Naive thymus-derived CD8-positive, alpha-beta T cell (primary cell): ENCODE measurements at places on chromosomes 7 and 10. TPM values are rescaled to one million over a fixed set of nuclear protein-coding genes. Genes with fewer than 3 reads are reported as not detected.

GRCh38 chr7:24545215-24545614 is 28.0 kb upstream of the PALS2 start:
- no peak for DNase-seq
- no peaks in the 10 kb centered on the region for H3K36me3 ChIP-seq
- H3K4me3 ChIP-seq, result no peak overlapping the region
- H3K27ac ChIP-seq, result no peak overlapping the region
- H3K4me1 ChIP-seq, result no peaks in the 10 kb centered on the region
- H3K27me3 ChIP-seq, result peaks cover 19% of the 10 kb centered on the region

NRF1 gene
- polyA plus RNA-seq, result 11.7 TPM

GRCh38 chr7:24894429-24895221 is 85.4 kb downstream of the OSBPL3 start:
- H3K36me3 ChIP-seq, result peaks cover 9% of the 10 kb centered on the region
- peaks cover 29% of the 10 kb centered on the region for H3K4me1 ChIP-seq
- H3K4me3 ChIP-seq, result no peak overlapping the region
- H3K27ac ChIP-seq, result no peak overlapping the region
- H3K27me3 ChIP-seq, result no peaks in the 10 kb centered on the region
- no peak for DNase-seq

GRCh38 chr10:122232769-122233168 is 38.3 kb upstream of the BTBD16 start:
- no peak overlapping the region for H3K27ac ChIP-seq
- H3K4me1 ChIP-seq, result no peaks in the 10 kb centered on the region
- peaks cover 2% of the 10 kb centered on the region for H3K27me3 ChIP-seq
- no peaks in the 10 kb centered on the region for H3K36me3 ChIP-seq
- no peak for DNase-seq
- H3K4me3 ChIP-seq, result no peak overlapping the region

C10orf53 gene
- not detected for polyA plus RNA-seq
